ENCODE measurements at places on chromosomes 2 and 18. TPM values are rescaled to one million over a fixed set of nuclear protein-coding genes. Genes with fewer than 3 reads are reported as not detected.

The PROM2 gene
- not detected for total RNA-seq

The REG3A gene
- not detected for total RNA-seq

The SLC30A3 gene
- total RNA-seq, result 0.13 TPM

The UGT1A8 gene
- total RNA-seq, result not detected

The GPR155 gene
- 16.7 TPM for total RNA-seq

The SCYGR4 gene
- total RNA-seq, result 0.99 TPM

The SLC39A6 gene
- 16.3 TPM for total RNA-seq

The RNASEH1 gene
- total RNA-seq, result 25.9 TPM

The ABCG8 gene
- total RNA-seq, result not detected

The DNAH7 gene
- total RNA-seq, result 0.37 TPM

The FAP gene
- total RNA-seq, result not detected

The EVA1A gene
- not detected for total RNA-seq

The NIFK gene
- total RNA-seq, result 30.2 TPM

The ADD2 gene
- 0.34 TPM for total RNA-seq

The ABCG5 gene
- not detected for total RNA-seq
